ENCODE measurements at places on chromosomes 5 and 9. TPM values are rescaled to one million over a fixed set of nuclear protein-coding genes. Genes with fewer than 3 reads are reported as not detected.

Gene IGFBPL1
- not detected for total RNA-seq

Gene EIF4EBP3
- total RNA-seq: 23.6 TPM

Gene C9
- not detected for total RNA-seq

Gene MCC
- 2.6 TPM for total RNA-seq

Gene THOC3
- total RNA-seq: 91.2 TPM

- no peak for DNase-seq
- no peak overlapping the region for H3K4me3 ChIP-seq
- H3K4me1 ChIP-seq: no peaks in the 10 kb centered on the region
- no peak overlapping the region for H3K27ac ChIP-seq
Measured at GRCh38 chr9:116516456-116516855, 170.6 kb upstream of the TRIM32 start.

DNA sequence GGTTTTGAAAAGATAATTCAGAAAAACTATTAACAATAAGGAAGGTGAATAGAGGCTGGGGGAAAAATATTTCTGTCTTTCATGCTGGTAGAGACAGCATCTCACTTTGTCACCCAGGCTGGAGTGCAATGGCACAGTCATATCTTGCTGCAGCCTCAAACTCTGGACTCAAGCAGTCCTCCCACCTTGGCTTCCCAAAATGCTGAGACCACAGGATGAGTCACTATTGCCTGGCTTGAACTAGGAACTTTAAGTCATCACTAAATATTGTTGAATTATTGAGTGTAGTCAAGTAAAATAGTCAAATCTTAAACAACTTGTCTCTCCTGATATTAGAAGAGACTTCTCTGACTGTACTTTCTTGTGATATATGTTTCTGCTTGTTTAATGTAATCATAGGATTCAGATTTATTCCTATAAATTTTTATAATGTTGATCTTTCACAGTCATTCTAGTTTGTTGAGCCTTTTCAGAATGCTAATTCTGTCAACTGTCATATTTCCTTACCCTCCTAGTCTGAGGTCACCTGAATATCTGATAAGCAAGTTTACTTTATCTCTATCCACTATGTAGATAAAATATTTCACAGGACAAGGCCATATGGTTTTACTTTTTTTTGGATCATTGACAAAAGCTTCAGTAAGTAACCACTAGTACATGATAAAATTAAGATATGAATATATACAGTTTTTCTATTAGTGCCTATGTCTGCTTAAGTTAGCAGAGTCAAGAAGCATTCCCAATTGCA, 1696.5 kb downstream of the MAT2B start:
- no peak overlapping the region for H3K4me3 ChIP-seq
- no peaks in the 10 kb centered on the region for H3K4me1 ChIP-seq

DNA sequence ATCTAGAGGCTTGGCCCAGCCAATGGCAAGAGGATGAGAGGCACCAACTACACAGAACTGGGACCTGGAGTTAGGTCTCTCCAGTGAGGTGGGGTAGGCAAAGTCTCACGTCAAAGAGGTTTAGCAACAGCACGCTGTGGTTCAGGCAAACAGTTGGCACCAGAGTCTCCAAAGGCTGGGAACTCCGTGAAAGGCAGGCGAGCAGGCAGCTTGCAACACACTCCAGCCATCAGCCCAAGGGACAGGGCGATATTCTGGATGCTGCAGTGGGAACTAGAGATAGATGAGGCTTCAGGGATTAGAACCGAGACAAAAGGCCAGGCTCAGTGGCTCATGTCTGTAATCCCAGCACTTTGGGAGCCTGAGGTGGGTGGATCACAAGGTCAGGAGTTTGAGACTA, 129.1 kb downstream of the PDZD2 start:
- no peak overlapping the region for H3K4me3 ChIP-seq
- no peaks in the 10 kb centered on the region for H3K4me1 ChIP-seq
- H3K27ac ChIP-seq: no peak overlapping the region
- no peaks in the 10 kb centered on the region for H3K27me3 ChIP-seq

GRCh38 chr5:172088801-172089200, 82.4 kb upstream of the FBXW11 start:
- no peak overlapping the region for H3K4me3 ChIP-seq
- H3K4me1 ChIP-seq: no peaks in the 10 kb centered on the region
- no peak for DNase-seq
- no peaks in the 10 kb centered on the region for H3K27me3 ChIP-seq
- H3K36me3 ChIP-seq: peaks cover 66% of the 10 kb centered on the region

- H3K27me3 ChIP-seq: no peaks in the 10 kb centered on the region
- H3K4me3 ChIP-seq: no peak overlapping the region
- H3K4me1 ChIP-seq: no peaks in the 10 kb centered on the region
- H3K27ac ChIP-seq: no peak overlapping the region
Measured at GRCh38 chr5:27969157-27969556, 930.8 kb upstream of the CDH9 start.

DNA sequence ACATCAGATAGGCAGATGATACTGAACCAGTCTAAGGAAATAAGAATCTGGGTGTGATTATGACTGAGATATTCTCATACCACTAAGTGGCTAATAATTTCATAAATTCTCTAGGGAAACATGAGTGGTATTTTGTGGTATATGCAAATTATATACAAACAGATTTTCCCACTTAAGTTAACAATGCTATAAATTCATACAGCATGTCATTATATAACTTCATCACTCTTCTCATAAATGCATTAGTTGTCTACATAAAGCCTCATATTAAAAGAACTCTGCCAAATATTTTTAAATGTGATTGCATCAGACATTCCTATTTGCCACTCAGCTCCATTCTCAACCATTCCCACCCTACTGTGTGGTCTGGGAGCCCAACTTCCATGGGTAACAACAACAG, 226.5 kb downstream of the TLE1 start:
- no peaks in the 10 kb centered on the region for H3K27me3 ChIP-seq
- no peaks in the 10 kb centered on the region for H3K36me3 ChIP-seq
- no peaks in the 10 kb centered on the region for H3K4me1 ChIP-seq
- no peak overlapping the region for H3K27ac ChIP-seq
- DNase-seq: no peak

- H3K27me3 ChIP-seq: no peaks in the 10 kb centered on the region
- H3K4me1 ChIP-seq: no peaks in the 10 kb centered on the region
- no peak overlapping the region for H3K4me3 ChIP-seq
- no peaks in the 10 kb centered on the region for H3K36me3 ChIP-seq
- DNase-seq: no peak
- no peak overlapping the region for H3K27ac ChIP-seq
Measured at GRCh38 chr5:76980518-76981144, 27.8 kb downstream of the CRHBP start.

Data from T-cell (primary cell).